ENCODE measurements at places on chromosomes 2 and 18. TPM values are rescaled to one million over a fixed set of nuclear protein-coding genes. Genes with fewer than 3 reads are reported as not detected.

SCN7A gene
- total RNA-seq, result not detected

NXPH2 gene
- total RNA-seq, result not detected

GALNT3 gene
- 18.5 TPM for total RNA-seq

ALK gene
- not detected for total RNA-seq

CHST10 gene
- 0.81 TPM for total RNA-seq

CDH7 gene
- total RNA-seq, result not detected

DHX57 gene
- total RNA-seq, result 18.0 TPM

SH2D6 gene
- 0.25 TPM for total RNA-seq

C2orf15 gene
- 2.0 TPM for total RNA-seq

PROC gene
- total RNA-seq, result not detected

SFTPB gene
- not detected for total RNA-seq

KHK gene
- total RNA-seq, result 5.3 TPM

NOSTRIN gene
- total RNA-seq, result not detected

ZCCHC2 gene
- total RNA-seq, result 82.5 TPM

CDH2 gene
- not detected for total RNA-seq

TUBB8B gene
- total RNA-seq, result not detected

TMEM214 gene
- 43.3 TPM for total RNA-seq

ANKRD30BL gene
- not detected for total RNA-seq

- no peak for DNase-seq
Observed at GRCh38 chr18:48631851-48632250, 93.0 kb downstream of the CTIF start.

DNA sequence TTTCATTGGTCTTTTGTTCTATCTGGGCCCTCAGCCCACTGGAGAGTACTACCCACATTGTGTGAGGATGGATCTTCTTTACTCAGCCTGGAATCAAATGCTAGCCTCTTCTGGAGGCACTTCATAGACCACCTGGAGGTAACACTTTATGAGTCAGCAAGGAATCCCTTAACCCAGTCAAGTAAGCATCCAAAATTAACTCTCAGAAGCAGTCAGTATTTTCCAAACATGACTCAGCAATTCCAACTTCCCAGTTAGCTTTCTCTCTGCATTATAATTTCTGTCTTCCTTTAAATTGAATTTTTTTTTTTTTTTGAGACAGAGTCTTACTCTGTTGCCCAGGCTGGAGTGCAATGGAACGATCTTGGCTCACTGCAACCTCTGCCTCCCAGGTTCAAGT, 142.7 kb downstream of the ACKR3 start:
- DNase-seq, result no peak

GRCh38 chr2:222120933-222121332, 177.9 kb downstream of the PAX3 start:
- DNase-seq, result no peak

DNA sequence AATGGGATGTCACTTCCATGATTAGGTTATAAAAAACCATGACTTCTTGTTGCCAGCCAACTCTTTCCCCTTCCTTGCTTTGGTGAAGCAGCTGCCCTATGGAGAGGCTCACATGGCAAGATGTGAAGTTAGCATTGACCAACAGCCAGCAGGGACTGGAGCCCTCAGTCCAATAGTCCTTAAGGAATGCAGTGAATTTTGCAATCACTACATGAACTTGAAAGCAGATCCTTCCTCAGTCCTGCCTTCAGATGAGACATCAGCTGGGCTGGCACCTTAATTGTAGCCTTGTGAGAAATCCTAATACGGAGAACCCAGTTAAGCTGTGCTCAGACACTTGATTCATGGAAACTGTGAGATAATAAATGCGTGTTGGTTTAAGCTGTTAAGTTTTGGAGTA, 61.8 kb downstream of the ATP8B1 start:
- DNase-seq, result no peak

DNA sequence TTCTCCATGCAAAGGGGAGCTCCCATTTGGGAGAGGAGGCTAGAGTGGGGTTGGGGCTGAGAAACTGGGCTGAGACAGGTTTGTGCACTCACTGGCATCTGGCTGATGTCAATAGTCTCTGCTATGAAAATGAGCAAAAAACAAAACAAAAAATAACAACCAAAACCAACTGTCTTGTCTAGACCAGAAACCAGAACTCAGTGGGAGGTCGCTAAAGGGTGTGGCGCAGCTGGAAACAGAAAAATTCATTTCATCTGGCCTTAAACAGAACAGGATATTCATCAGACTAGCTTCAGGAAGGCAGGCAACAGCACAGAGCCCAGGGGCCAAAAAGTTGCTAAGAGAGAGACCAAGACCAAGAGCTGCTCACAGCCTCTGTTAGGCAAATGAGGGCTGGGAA, 126.1 kb downstream of the THNSL2 start:
- no peak for DNase-seq

- DNase-seq, result no peak
Observed at GRCh38 chr2:72204786-72205503, 57.3 kb upstream of the CYP26B1 start.

- DNase-seq, result no peak
Observed at GRCh38 chr2:238700117-238700457, 147.8 kb upstream of the TWIST2 start.

- DNase-seq, result no peak
Observed at GRCh38 chr18:39945076-39945475, 2010.0 kb upstream of the PIK3C3 start.

- no peak for DNase-seq
Observed at GRCh38 chr18:54604211-54604610, 13.2 kb downstream of the DYNAP start.

DNA sequence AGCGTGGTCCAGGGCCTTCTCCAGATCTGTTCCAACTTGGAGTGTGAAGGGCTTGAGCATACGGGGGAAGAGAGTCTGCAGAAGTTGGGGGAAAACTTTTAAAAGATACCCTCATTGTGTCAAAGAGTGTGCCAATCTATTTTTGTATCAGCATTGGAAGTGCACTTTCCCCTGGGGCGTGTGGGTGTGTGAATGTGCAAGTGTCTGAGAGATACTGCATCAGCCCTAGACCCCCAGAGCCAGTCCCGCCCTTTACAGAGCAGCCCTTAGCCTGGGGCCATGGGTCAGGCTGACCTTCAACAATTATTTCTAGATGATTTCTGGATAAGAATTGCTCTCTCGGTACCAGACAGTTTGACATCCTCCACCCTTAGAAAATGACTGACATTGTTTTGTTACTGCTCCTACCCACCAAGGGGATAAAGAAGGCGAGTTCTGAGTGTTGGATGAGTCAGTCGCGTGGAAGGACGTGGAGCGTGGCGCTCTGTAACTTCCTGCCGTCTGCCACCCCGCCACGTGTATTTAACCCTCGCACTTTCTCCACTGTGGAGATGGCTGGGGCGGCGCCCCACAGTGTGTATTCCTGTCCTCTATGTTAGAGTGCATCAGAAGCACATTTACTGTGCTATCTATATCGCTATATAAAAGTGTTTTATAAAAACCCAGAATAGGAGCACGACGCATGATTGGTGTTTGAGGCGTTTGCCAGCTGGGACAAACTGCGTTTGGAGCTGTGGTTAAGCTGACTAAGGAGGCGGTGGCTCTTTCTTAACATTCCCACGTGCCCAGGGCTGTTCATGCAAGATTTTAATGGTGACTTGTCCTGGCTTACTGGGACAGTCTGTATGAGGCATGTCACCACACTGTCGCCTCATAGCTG, 122.6 kb downstream of the CABLES1 start:
- peak; percentile 41 for DNase-seq

DNA sequence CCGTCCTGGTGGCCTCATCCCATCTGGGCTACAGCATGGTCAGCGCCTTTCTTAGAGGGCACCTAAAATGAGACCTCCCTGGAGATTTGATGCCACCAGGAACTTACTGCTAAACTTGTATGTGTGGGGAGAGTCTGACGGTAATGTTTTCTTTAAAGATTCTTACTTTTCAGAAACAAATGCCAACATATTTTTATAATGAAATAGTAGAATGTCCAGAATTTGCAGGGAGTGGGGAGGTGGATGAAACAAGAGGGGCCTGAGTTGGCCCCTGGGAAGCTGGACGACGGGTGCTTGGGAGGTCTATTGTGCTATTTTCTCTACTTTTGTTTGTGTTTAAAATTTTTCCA, 118.8 kb upstream of the CTDP1 start:
- no peak for DNase-seq

DNA sequence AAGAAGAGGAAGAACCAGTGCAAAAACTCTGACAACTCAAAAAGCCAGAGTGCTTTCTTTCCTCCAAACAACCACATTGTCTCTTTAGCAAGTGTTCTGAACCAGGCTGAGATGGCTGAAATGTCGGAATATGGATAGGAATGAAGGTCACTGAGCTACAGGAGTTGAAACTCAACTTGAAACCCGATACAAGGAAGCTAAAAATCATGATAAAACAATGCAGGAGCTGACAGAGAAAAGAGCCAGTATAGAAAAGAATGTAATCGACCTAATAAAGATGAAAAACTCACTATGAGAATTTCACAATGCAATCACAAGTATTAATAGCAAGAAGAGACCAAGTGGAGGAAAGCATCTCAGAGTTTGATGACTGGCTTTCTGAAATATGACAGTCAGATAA, 15.0 kb upstream of the EIF2AK3 start:
- DNase-seq, result no peak

- no peak for DNase-seq
Observed at GRCh38 chr2:181957668-181958067, 28.0 kb upstream of the PPP1R1C start.

GRCh38 chr18:59481436-59481835, 122.4 kb upstream of the LMAN1 start:
- no peak for DNase-seq

GRCh38 chr2:201699416-201699815, 972 bp upstream of the MPP4 start:
- DNase-seq, result no peak

GRCh38 chr2:199734651-199735050, 116.3 kb downstream of the FTCDNL1 start:
- no peak for DNase-seq

- no peak for DNase-seq
Observed at GRCh38 chr2:233758849-233759248, 1.2 kb upstream of the UGT1A1 start.

- DNase-seq, result peak; percentile 1
Observed at GRCh38 chr2:58866040-58866439, 624.9 kb upstream of the FANCL start.

- DNase-seq, result no peak
Observed at GRCh38 chr2:214550786-214551185, 139.9 kb downstream of the VWC2L start.

DNA sequence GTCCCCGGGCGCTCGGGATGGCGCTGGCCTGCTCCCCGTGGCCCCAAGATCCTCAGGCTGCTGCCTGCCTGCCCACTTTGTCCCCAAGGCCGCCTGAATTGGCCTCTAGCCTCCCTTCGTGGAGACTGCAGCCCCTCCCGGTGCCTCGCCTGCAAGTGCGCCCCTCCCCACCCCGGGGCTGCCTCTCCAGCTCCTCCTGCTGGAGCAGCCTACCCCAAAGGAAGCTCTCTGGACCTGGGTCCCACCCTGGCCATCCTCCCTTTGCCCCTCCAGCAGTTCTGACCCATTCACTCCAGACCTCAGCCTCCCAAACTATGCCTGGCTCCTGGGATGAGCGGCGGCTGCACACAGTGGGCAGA, 6.2 kb downstream of the ESPNL start:
- no peak for DNase-seq

- DNase-seq, result no peak
Observed at GRCh38 chr2:45753381-45753780, 101.9 kb downstream of the PRKCE start.

DNA sequence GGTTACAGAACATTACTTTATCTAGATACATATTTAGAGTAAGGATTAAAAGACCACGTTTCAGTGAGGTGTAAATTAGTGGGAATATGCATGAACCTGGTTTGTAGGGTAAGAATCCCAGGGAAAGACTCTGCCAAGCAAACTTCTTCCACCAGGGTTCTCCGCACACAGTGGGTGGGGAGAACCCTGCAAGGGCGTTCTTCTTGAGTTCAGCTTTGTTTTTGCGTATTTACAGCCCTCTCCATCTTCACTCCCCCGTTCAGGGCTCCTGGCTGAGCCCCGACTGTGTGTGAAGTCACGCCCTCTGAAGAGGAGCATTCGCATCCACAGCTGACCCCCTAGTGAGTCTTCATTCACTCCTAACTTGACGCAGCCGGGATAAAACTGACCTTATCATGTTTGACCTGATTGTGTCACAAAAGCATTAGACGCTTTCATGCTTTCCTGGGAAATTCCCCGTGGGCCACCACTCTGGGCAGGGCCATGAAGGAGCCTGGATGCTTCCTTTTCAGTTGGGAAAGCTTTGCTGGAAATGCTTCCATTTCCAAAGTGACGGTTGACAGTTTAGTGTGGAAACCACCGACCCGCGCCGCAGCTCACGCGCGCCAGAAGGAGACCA, 1.0 kb downstream of the ALKAL2 start:
- no peak for DNase-seq

GRCh38 chr2:129883121-129883520, 96.3 kb upstream of the RAB6C start:
- DNase-seq, result no peak

DNA sequence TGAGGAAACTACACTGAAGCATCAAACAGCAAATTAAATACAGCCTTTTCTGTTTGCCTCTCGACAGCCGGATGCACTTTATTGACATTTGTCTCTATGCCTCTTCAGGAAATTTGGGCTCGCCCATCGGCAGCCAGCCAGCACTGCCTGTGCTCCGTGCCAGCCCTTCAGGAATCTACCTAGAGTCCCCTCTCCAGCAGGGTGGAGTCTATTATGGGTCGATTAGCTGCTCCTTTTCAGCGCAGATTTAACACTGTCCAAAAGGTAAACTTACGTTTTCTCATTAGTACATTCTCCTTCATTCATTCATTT, 91.5 kb downstream of the MYCN start:
- DNase-seq, result no peak

DNA sequence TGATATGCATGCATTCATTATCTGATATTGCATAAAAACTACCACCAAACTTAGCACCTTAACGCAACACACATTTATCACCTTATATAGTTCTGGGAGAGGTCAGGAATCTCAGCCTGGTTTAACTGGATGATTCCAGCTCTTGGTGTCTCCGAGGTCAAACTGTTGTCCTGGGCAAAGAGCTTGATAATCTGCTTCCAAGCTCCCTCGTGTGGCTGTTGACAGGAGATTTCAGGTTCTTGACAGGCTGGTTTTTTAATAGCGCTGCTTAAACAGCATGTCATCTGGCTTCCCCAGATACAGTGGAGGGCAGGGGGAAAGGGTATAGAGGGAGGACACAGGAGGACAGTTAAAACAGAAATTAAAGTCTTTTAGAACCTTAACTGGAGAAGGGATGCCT, 785.0 kb downstream of the CNTNAP5 start:
- no peak for DNase-seq

All from CD4-positive, CD25-positive, alpha-beta regulatory T cell (primary cell).